Naive thymus-derived CD4-positive, alpha-beta T cell (primary cell): ENCODE measurements at places on chromosomes 3 and 15. TPM values are rescaled to one million over a fixed set of nuclear protein-coding genes. Genes with fewer than 3 reads are reported as not detected.
A peak's percentile ranks its signal among the peaks of the same experiment; 100 is the strongest.

Gene COL6A5
- not detected for polyA plus RNA-seq

Gene SLC12A1
- not detected for polyA plus RNA-seq

Gene LRRC31
- polyA plus RNA-seq: not detected

- no peak overlapping the region for H3K4me3 ChIP-seq
- peaks cover 65% of the 10 kb centered on the region for H3K36me3 ChIP-seq
- no peak for DNase-seq
- H3K4me1 ChIP-seq: no peaks in the 10 kb centered on the region
These were observed 26.7 kb downstream of the NBEAL2 start for GRCh38 chr3:47006145-47006651.

DNA sequence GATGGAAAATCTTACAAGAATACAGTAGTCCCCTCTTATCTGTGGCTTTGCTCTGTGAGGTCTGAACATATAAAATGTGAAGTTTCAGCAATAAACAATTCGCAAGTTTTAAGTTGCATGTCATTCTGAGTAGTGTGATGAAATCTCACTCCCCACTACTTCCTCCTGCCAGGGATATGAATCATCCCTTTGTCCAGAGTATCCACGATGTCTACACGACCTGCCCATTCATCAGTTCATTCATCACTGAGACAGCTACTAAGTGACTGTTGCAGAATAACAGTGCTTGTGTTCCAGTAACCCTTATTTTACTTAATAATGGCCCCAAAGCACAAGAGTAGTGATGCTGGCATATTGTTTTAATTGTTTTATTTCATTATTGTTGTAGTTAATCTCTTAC, 489.2 kb upstream of the UBE2E2 start:
- no peak overlapping the region for H3K4me3 ChIP-seq
- H3K27me3 ChIP-seq: no peaks in the 10 kb centered on the region

- H3K36me3 ChIP-seq: no peaks in the 10 kb centered on the region
- H3K27ac ChIP-seq: no peak overlapping the region
- H3K4me1 ChIP-seq: no peaks in the 10 kb centered on the region
These were observed 4.2 kb downstream of the TP63 start for GRCh38 chr3:189635339-189635738.

DNA sequence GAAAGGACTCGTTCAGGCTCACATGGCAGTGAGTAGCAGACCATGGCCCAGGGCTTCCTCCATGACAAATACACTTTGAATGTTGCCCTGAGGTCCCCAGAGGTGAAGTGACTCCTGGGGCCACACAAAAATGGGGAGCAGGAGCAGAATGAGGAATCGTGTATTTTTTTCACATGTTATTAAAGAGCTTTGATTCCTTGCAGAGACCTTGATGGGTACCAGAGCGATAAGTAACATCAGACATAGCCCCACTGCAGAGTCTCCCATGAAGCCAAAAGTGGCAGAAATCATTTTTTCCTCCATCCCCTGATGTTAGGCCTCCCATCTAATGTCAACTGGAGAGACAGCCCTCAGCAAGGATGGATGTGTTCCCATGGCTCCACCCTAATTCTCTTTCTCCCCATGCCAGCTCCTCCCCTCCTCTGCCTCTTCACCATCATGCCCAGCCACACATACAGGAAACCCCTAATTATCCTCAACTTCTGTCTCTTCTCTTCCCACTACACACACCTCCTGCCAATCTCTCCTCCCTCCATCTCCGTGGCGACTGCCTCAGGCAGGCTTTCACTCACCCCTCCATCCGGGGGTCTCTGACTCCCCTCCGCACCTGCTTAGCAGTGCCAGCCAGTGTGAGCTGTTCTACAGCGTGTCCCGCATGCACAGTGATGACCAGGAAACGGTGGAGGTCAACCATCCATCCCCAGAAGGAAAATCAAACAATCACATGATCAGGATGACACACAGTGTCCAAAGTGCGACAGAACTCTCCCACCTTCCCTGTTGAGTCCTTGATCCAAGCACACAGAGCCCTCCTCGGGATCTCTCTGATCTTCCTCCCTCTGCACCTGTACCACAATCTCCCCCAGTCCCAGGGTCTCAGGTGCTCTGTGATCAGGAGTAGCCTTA, 7.1 kb upstream of the SSUH2 start:
- no peak overlapping the region for H3K27ac ChIP-seq
- H3K4me3 ChIP-seq: no peak overlapping the region
- H3K4me1 ChIP-seq: no peaks in the 10 kb centered on the region
- no peaks in the 10 kb centered on the region for H3K27me3 ChIP-seq

DNA sequence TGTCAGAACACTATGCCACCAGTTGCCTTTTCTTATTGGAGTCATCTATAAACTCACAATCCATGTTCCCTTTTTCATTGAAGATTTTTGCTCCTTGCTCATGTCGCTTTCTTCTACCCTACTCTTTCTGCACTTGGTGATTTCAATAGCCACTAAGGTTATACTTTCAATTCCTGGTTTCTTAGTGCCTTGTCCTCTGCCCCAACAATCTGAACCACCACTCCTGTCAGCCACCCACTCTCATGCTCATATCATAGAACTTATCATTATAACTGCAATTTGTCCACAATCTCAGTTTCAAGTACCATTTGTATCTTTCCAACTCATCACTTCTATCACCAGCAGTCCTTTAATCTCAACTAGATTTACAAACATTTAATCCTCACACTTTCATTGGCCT, 10.0 kb upstream of the GRAMD1C start:
- DNase-seq: no peak
- H3K4me1 ChIP-seq: no peaks in the 10 kb centered on the region
- no peaks in the 10 kb centered on the region for H3K27me3 ChIP-seq
- H3K4me3 ChIP-seq: no peak overlapping the region
- H3K27ac ChIP-seq: no peak overlapping the region

GRCh38 chr3:45075821-45076625, 49.9 kb downstream of the CLEC3B start:
- H3K36me3 ChIP-seq: no peaks in the 10 kb centered on the region
- no peak overlapping the region for H3K27ac ChIP-seq
- H3K4me1 ChIP-seq: no peaks in the 10 kb centered on the region

- H3K27me3 ChIP-seq: no peaks in the 10 kb centered on the region
- no peaks in the 10 kb centered on the region for H3K36me3 ChIP-seq
- peaks cover 50% of the 10 kb centered on the region for H3K4me1 ChIP-seq
- H3K27ac ChIP-seq: no peak overlapping the region
- DNase-seq: peak; percentile 80
These were observed 261.3 kb downstream of the RPLP1 start for GRCh38 chr15:69713726-69714559.

DNA sequence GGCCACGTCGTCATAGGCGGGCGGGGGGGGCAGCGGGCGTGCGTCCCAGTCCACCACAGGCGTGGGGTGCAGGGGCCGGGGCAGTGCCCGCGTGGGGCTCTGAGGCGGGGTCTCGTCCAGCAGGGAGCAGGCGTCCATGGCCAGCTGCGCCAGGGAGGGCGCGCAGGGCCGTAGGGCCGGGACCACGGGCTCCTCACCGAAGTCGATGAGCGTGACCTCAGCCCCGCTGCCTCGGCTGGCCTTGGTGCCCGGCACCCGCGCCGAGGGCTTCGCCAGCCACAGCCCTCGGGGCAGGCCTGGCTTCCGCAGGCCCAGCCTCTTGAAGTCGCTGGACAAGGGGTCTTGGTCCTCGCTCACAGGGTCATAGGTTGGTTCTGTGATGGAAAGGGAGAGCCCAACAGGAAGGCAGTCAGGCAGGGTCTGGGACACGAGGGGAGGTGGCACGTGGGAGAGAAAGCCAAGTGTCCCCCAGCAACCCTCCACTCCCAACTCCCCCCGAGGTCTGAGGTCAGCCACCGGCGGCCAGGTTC, 40.0 kb downstream of the TNK2 start:
- no peak overlapping the region for H3K4me3 ChIP-seq
- no peaks in the 10 kb centered on the region for H3K36me3 ChIP-seq
- no peak overlapping the region for H3K27ac ChIP-seq
- DNase-seq: no peak
- no peaks in the 10 kb centered on the region for H3K27me3 ChIP-seq

- no peak overlapping the region for H3K4me3 ChIP-seq
- no peaks in the 10 kb centered on the region for H3K27me3 ChIP-seq
- H3K36me3 ChIP-seq: no peaks in the 10 kb centered on the region
- no peak for DNase-seq
- peak overlapping the region; percentile 6 for H3K27ac ChIP-seq
These were observed 109.8 kb upstream of the MANF start for GRCh38 chr3:51275111-51275805.
